MG63 (cell line): ENCODE measurements at places on chromosomes 16 and 17. TPM values are rescaled to one million over a fixed set of nuclear protein-coding genes. Genes with fewer than 3 reads are reported as not detected.
A peak's percentile ranks its signal among the peaks of the same experiment; 100 is the strongest.

GRCh38 chr16:21283521-21284289 is 5.6 kb upstream of the CRYM start:
- peak; percentile 64 for DNase-seq

- no peak for DNase-seq
Observed at GRCh38 chr17:48262982-48263730, 155.6 kb downstream of the SNX11 start.

The DPEP3 gene
- total RNA-seq = not detected in 2 replicates

DNA sequence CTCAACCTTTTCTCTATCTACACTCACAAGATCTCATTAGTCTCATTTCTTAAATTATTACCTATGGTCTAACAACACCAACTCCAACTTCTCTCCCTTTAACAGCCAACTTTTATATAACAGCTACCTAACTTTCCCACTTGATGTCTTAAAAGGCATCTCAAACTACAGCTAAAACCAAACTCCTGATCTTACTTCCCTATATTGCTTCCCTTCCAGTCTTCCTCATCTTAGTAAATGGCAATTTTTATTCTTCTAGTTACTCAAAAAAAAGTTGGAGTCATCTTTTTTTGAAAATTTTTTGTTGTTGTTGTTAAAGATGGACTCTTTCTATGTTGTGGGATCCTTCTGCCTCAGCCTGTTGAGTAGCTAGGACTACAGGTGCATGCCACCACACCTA is 15.3 kb downstream of the SRR start:
- DNase-seq = no peak

- peak; percentile 82 for DNase-seq
Observed at GRCh38 chr17:31674305-31674704, 184.7 kb downstream of the COPRS start.

DNA sequence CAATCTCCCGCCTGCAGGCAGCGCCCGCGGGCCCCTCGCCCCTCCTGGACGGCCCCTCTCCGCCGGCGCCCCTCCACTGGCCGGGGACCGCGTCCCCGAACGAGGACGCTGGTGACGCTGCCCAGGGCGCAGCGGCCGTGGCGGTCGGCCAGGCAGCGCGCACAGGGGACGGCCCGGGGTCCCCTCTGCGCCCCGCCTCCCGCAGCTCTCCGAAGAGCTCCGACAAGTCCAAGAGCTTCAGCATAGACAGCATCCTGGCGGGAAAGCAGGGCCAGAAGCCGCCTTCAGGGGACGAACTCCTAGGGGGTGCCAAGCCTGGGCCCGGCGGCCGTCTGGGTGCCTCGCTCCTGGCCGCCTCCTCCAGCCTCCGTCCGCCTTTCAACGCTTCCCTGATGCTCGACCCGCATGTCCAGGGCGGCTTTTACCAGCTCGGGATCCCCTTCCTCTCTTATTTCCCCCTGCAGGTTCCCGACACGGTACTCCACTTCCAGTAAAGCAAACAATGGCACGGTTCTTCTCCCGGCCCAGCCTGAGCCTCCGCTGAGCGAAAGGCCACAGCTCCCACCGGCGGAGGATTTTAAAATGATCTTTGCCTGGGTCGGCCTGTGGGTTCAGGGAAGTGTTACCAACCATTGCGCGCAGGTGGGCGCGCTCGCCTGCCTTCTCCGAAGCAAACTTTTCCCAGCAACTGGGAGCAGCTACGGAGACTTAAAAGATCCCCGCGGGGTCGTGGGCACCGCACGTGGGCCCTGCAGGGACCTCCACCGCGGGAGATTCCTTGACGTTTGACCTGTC is 1.1 kb downstream of the FOXL1 start:
- DNase-seq = no peak

- DNase-seq = peak; percentile 23
Observed at GRCh38 chr17:73600103-73600871, 44.0 kb downstream of the SDK2 start.
